AG20443 (cell line): ENCODE measurements at places on chromosomes 13 and 19.

DNA sequence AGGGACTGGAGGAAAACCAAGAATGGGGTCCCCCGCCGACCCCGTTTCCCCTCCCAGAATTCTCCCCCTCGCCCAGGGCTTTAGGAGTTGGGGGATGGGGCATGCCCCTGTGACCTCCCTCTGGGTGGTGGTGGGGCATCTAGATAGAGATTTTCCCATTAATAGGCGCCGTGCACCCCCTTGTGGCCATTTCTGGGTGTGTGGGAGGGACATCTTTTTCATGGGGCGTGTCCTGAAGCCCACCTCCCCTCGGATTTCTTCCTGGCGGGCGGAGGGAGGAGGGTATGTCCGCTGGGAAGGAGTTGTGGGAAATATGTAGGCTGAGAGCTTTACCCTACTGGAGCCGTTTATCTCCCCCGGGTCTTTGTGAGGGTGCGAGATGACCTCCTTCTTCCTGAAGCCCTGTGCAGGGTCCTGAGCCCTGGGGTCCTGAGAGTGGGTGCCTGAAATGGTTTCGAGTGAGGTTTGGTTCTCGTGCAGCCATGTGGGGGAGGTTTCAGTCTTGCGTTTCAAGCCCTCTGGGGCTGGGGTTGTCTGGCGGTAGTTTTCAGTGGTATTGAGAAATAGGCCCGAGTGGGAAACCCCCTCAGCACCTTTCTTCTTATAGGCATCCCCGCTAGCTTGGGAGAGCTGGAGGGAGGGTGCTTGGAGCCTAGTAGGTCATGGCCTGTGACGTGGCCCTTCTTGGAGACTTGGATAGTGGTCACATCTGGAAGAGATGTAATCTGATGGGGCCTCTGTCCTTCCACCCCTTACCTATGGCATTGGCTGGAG, 1.0 kb downstream of the PRMT1 start:
- peak; percentile 58 for DNase-seq

GRCh38 chr13:26965952-26966700, 205.5 kb downstream of the USP12 start:
- DNase-seq, result no peak

DNA sequence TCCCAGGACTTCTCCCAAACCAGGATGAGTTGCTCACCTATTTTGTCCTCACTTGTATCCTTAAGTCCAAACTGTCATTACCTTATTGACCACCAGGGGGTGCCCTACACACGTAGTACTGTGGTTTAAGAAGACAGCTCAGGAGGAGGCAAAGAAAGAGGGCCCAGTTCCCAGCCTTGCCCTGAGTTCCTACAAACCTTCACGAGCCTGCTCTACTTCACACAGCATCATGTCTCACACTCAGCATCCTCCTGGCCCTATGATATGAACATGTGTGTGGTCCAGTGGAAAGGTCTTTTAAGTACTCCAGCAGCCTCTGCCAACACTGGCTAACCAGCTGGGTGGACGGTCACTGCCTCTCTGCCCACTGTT, 8.1 kb upstream of the ZNF784 start:
- DNase-seq, result peak; percentile 69

DNA sequence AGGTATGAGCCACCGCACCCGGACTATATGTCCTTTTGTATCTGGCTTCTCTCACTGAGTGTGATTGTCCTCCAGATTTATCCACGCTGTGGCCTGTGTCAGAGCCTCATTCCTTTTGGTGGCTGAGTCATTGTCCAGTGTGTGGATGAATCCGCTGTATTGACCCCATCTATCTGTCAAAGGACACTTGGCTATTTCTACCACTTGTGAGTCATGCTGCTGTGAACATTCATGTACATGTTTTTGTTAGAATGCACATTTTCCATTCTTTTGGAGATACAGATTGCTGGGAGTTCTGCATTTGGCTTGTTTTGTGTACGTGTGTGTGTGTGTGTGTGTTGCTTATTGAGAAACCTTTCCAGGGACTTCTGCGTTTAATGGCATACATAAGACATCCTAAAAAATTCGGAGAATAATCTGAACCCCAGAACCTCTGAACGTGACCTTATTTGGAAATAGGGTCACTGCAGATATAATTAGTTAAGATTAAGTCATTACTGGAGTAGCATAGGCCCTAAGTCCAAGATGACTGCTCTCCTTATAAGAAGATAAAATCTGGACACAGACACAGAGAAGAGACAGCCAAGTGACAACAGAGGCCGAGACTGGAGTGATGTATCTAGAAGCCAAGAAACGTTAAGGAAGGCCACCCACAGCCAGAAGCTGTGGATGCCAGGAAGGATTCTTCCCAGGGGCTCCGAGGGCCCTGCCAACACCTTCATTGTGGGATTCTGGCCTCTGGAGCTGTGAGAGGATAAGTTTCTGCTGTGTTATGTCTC, 4.9 kb upstream of the GIPC3 start:
- peak; percentile 81 for DNase-seq

DNA sequence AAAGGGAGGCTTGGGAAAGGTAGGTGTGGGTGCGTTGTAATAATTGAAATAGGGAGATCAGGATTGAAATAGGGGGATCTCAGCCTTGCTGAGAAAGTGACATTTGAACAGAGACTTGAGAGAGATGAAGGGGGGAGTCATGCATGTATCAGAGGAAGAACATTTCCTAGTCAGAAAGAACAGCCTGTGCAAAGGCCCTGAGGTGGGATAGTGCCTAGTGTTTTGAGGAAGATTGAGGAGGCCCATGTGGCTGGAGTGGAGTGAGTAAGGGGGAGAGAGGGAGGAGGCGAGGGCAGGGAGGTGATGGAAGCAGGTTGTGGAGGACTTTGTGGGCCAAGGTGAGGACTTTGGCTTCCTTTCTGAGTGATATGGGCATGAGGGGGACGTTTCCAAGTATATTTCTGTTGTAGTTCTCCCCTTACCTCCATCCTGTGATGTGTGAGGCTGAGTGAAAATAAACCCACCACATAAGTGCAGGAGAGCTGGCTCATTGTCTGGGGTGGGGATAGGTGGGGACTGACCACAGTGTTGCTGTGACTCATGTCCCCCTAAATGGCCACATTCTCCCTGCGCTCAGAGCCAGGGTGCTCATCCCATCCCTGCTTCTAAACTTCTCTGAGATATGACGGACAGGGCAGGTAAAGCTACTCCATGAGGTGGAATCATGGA, 17.8 kb downstream of the ACTL9 start:
- no peak for DNase-seq

DNA sequence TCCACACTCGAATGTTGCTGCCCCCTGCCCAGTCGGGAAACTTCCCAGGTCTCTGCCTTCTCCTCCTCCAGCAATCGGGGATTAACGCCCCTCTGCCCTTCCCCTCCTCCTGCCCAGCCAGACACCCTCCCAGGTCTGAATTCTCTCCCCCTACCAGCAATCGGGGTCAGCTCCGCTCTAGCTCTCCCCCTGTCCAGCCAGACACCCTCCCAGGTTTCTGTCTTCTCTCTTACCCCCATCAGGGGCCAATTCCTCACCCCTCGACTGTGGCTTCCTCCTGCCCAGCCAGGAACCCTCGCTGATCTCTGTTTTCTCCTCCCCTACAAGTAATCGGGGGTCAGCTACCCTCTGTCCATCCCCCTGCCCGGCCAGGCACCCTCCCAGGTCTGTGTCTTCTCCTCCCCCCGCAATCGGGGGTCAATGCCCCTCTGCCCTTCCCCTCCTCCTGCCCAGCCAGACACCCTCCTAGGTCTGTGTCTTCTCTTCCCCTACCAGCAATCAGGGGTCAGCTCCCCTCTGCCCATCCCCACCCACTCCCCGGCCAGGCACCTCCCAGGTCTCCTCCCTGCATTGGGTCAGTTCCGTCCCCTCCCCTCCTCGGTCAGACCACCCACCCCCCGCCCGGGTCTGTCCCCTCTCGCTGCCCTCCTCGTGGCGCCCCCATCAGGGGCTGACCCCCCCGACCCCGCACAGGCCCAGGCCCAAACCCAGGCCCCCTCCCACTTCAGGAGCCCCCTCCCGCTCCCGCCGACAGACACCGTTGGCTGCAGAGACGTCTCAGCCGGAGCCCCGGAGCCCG, 668 bp downstream of the ZFR2 start:
- no peak for DNase-seq

GRCh38 chr19:37867831-37868230, 38.6 kb downstream of the WDR87 start:
- no peak for DNase-seq

GRCh38 chr13:47146991-47147811, 250.3 kb upstream of the HTR2A start:
- DNase-seq, result no peak

DNA sequence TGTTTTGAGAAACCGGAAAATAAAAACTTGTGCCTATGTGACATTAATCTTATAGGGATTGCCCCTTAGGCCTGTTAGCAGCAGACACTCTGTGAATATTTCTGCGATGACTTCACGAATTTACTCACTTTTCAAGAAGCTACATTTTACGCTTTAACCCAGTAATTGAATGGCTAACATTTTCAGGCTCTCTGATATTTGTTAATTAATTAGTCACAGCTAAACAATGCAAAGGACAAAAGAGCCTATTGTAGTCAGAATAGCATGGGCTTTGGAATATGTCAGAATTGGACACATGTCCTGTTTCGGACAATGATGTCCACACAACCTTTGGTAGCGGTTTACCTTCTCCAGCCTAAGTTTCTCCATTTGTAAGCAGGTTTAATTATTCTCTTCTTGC, 506.6 kb downstream of the EFNB2 start:
- peak; percentile 17 for DNase-seq

DNA sequence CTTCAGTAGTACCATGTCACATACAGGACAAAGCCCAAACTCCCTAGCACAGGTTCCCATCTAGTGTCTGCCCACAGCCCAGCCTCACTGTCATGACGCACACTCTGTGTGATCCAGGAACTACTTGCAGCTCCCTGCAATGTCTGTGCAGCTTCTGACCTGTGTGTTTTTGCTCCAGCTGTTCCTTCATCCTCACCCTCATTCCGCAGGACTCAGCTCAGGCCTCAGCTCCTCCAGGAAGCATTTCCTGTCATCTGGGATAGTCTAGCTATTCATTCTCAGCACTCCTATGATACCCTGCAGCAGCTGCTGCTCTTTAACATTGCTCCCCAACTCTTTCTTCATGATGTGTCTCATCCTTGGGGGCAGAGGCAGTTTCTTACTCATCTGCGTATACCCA, 56.1 kb downstream of the ENOX1 start:
- DNase-seq, result peak; percentile 9

GRCh38 chr13:73893833-73894232, 240.4 kb downstream of the KLF12 start:
- no peak for DNase-seq

- peak; percentile 34 for DNase-seq
These were observed 776 bp downstream of the DNAJC3 start for GRCh38 chr13:95677564-95678266.

DNA sequence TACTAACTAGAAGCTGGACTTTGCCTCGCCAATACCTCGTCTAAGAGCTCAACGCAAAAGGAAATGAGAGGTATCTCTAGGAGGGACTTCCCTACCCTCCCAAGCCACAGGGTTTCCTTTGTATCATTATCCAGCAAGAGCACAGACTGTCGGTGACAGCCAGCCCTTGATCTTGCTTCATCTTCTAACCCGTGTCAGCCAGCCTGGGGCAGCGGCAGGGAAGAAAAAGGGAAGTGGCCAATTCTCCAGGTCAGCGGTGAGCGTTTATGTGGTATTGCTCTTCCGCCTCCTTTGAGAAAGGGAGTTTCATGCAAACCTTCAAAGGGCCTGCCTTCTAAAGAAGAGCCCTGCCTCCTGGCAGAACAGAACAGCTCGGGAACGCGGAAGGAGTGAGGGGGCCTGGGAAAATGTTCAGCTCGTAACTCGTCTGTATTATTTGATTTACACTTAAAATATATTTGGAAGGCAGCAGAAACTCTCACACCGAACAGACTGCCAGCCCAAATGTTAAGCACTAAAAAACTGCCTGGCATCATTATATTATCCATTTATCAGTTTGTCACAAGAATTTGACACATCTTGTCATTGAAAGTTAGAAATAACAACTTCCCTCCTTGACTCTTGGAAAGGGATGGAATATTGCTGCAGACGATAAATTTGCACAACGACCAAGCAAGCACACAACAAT, 41.8 kb downstream of the EFNB2 start:
- no peak for DNase-seq

GRCh38 chr19:34459614-34460013, 21.9 kb upstream of the WTIP start:
- DNase-seq, result no peak

GRCh38 chr19:50921426-50922316, 10.5 kb upstream of the KLK4 start:
- no peak for DNase-seq

DNA sequence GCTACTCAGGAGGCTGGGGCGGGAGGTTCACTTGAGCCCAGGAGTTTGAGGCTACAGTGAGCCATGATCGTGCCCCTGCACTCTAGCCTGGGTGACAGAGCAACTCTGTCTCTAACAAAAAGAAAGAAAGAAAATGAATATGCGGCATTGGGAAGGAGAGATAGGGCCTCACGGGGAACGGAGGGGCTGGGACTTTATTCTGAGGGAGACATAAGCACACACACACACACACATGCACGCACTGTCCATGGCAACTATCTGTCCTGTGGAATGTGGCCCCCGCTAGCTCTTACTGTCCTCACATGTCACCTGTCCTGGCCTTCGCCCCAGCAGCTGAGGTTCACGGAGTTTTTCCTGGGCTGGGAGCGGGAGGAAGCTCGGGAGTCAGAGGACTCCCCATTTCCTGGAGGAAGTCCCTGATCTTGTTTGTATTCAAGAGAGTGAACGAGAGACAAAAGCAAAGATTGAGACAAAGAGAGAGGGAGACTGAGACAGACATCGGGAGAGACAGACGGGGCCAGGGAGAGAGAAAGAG, 654 bp downstream of the STAP2 start:
- DNase-seq, result peak; percentile 17

DNA sequence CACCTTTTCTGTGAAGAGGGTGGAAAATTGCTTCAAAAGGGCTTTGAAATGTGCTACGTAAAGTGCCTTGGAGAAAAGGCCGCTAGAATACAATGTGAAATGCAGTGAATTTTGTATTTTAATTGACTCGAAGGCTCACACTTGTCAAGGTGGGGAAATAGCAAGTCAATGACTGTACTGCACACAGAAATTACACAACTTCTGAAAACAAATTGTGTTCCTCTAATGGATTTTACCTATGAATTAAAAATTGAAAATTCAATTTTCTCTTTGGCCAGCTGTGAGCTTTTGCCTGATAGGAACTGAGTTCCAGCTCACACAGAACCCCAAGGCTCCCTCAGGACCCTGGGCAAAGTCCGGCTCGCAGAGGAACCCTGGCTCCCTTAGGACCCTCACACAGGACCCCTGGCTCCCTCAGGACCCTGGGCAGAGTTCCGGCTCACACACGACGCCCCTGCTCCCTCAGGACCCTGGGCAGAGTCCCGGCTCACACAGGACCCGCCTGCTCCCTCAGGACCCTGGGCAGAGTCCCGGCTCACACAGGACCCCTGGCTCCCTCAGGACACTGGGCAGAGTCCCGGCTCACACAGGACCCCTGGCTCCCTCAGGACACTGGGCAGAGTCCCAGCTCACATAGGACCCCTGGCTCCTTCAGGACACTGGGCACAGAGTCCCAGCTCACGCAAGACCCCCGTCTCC, 324.9 kb downstream of the UQCRFS1 start:
- no peak for DNase-seq
